ENCODE measurements at places on chromosomes 4 and X. TPM values are rescaled to one million over a fixed set of nuclear protein-coding genes. Genes with fewer than 3 reads are reported as not detected.

CXCL1 gene
- 1.4 TPM for total RNA-seq

DCK gene
- 15.0 TPM for total RNA-seq

GPR119 gene
- total RNA-seq = not detected

HSFX4 gene
- total RNA-seq = not detected

SERTM2 gene
- total RNA-seq = 0.18 TPM

- peaks cover 59% of the 10 kb centered on the region for H3K27me3 ChIP-seq
- peaks cover 13% of the 10 kb centered on the region for H3K36me3 ChIP-seq
- no peak overlapping the region for H3K4me3 ChIP-seq
- H3K27ac ChIP-seq = no peak overlapping the region
- DNase-seq = no peak
Observed at GRCh38 chrX:50586407-50586806, 115.8 kb upstream of the DGKK start.

GRCh38 chr4:155509555-155509954, 132.8 kb upstream of the MAP9 start:
- no peaks in the 10 kb centered on the region for H3K27me3 ChIP-seq
- no peaks in the 10 kb centered on the region for H3K36me3 ChIP-seq
- H3K27ac ChIP-seq = no peak overlapping the region

DNA sequence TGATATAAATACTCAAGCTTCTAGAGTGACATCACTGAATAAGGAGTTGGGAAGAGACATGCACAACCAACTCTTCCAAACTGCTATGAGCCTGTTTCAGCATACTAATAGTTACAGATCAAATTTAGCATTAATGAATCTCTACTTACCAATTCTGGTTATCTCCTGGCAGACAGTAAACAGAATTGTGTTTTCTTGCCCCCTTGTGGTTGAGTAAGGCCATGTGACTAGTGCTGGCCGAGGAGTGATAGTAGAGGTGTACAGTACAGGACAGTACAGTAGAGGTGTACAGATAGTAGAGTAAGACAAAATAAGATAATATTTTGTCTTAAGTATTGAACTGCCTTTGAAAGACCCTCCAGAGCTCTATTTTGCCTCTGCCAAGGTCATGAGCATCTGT, 681.4 kb downstream of the GABRG1 start:
- no peaks in the 10 kb centered on the region for H3K36me3 ChIP-seq
- H3K27ac ChIP-seq = no peak overlapping the region
- no peaks in the 10 kb centered on the region for H3K27me3 ChIP-seq
- no peak overlapping the region for H3K4me3 ChIP-seq
- DNase-seq = no peak

- H3K4me3 ChIP-seq = no peak overlapping the region
- H3K36me3 ChIP-seq = peaks cover 7% of the 10 kb centered on the region
- no peak overlapping the region for H3K27ac ChIP-seq
- no peaks in the 10 kb centered on the region for H3K27me3 ChIP-seq
Observed at GRCh38 chrX:24928114-24928513, 87.7 kb downstream of the ARX start.

- no peak overlapping the region for H3K27ac ChIP-seq
- peaks cover 45% of the 10 kb centered on the region for H3K4me1 ChIP-seq
- no peak for DNase-seq
- H3K27me3 ChIP-seq = no peaks in the 10 kb centered on the region
Observed at GRCh38 chr4:7974425-7974824, 34.8 kb upstream of the AFAP1 start.

DNA sequence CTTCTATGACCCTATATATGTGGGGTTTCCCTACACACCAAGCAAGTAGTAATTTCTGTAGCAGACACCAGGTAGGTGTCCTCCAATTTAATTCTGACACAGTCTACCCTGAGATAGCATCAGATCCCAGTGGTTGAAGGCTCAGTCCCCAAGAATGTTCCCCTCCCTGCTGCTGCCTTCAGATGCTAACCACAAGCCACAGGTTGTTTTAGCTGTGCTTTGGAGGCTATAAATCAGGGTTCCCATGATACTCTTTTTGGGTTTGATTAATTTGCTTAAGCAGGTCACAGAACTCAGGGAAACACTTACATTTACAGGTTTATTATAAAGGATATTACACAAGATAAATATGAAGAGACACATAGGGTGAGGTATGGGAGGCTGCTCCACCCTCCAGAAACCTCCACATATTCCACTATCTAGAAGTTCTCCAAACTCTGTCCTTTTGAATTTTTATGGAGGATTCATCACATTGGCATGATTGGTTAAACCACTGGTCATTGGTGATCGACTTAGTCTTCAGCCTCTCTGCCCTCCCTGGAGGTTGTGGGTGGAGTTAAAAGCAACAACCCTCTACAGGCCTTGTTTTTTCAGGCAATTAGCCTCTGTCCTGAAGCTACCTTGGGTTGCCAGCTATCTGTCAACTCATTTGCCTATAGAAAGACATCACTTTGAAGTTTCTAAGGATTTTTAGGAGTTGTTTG, 50.8 kb downstream of the GRIA2 start:
- no peak overlapping the region for H3K27ac ChIP-seq
- no peak overlapping the region for H3K4me3 ChIP-seq
- no peaks in the 10 kb centered on the region for H3K36me3 ChIP-seq
- no peaks in the 10 kb centered on the region for H3K27me3 ChIP-seq
- DNase-seq = no peak
